ENCODE measurements at places on chromosomes 7 and 10.

DNA sequence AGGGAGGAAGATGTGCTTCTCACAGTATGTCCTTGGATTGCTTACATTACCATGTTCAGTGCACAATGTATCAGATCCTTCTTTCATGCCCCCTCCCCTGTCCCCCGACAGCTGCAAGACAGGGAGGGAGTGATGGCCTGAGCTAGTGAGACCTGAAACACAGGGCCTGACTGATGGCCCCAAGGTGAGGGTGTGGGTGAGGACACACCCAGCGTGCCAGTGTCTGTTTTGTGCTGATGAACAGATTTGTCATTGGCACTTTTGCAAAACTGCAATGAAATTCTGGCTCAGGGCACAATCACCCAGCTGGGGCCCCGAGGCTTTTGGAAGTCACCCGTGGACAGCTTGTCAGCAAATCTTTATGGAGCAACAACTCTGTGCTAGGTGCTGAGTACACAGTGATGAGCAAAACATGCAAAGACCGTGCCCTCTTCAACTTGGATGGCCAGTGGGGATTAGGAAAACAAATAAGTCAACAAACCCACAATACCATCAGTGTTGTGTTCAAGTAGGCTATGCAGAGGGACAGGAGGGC lies 59.4 kb upstream of the EMX2 start:
- no peak for DNase-seq

DNA sequence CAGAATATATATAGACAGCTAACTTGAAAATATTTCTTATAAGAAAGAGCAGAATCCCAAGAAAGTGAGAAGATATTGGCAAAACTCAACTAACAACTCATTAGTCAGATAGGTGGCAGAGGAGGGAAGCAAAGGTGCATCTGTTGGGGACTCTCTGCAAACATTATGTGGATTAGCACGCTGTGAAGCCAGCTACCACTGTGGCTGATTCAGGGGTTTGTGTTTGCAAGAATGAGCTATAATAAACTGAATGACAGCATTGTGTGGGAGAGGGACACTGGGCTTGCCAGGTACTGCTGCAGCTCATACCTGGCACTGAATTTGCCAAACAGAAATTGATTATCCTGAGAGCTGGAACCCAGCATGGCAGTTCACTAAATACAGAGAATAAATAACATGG lies 170.3 kb upstream of the MINDY3 start:
- no peak for DNase-seq

GRCh38 chr10:4658777-4659176 lies 167.2 kb upstream of the AKR1E2 start:
- no peak for DNase-seq

DNA sequence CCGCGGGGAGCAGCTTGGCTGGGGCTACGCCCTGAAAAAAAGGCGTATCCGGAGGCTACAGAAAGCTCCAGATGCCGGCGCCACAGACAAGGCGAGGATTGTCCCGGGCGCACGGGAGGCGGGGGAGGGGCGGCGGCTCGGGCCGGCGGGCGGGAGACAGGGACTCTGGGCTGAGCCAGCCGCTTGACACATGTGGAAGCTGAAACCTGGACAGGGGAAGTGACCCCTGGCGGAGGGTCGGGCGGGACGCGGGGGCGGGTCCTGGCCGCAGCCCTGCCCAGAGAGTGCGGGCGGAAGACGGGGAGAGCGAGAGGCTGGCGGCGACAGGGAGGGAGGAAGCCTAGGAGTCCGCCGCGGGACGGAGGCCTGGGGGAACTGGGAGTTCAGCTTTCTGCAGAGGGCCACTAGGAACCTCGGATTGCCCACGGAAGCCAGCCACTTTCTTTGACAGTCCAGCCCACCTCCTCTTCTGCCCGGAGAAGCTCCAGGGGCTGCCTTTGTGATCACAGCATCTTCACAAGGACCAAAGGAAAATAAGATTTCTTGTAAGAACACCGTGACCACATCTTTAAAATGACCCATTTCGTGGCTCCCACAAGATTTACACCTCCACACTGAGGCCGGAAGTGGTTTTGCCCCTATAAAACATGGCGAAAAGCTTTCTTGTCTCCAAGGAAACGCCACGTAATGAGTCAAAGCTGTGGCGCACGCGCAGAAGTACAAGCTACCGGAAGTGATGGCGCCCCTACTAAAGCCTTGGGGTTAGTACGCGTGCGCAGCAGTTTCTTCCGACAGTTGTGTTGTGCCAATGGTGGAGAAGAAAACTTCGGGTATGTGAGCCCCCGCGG lies at the start of the genes PLOD3 and ZNHIT1:
PLOD3 (minus strand) TSS at position 194 of the 848 bp plus-strand sequence. CDS start 307 bp downstream, outside the sequence.
ZNHIT1 (plus strand) TSS at position 778 of the 848 bp plus-strand sequence; CDS start at position 809, 31 bp downstream.
- DNase-seq, result peak; percentile 92

- no peak for DNase-seq
Observed at GRCh38 chr7:30038196-30038980, 10.2 kb downstream of the PLEKHA8 start.

DNA sequence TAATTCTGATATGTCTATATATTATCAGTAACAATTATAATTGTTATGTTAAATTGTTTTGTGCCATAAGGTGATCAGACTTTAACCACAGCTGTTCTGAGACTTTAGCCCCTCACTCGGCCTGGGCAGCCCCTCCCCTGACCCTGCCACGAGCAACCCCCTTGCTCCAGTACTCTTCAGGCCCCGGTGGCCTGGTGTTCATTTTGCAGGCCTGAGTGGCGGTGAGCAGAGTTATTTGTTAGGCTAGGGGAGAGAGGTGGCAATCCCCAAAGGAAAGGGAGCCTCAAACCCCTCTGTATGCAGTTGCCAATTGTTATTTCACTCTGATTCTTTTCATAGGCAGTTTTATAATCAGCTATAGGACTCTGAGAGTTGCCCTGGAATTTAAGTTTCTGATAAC lies 22.9 kb upstream of the CREB3L2 start:
- no peak for DNase-seq

- no peak for DNase-seq
Observed at GRCh38 chr10:7876541-7877127, 58.3 kb downstream of the TAF3 start.

DNA sequence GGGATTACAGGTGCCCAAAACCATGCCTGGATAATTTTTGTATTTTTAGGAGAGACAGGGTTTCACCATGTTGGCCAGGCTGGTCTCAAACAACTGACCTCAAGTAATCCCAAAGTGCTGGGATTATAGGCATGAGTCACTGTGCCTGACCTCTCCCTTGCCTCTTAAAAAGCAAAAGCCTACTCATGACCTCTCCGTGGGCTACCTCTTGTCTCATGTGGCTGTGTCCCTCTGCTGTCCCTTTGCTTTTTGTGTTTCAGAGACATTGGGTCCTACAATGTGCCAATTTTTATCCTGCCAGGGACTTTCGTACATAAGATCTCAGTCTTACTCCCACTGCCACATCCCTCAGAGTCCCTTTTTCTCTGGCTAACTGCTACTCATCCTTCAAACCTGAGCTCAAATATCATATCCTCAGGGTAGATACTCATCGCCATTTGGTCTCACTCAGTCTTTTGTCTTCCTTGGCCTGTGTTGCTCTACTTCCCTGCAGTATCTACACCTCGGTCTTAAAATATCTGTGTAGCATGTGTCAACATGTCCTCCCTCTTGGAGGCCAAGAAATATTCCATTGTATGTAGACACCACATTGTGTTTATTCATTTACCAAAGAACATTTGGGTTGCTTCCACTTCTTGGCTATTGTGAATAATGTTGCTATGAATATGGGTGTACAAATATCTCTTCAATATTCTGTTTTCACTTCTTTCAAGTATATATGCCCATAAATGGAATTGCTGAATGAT lies 465.0 kb upstream of the KLF6 start:
- no peak for DNase-seq

GRCh38 chr7:117237646-117238045 lies 85.2 kb downstream of the WNT2 start:
- no peak for DNase-seq

GRCh38 chr10:120997313-120997712 lies 146.2 kb downstream of the WDR11 start:
- DNase-seq, result no peak

DNA sequence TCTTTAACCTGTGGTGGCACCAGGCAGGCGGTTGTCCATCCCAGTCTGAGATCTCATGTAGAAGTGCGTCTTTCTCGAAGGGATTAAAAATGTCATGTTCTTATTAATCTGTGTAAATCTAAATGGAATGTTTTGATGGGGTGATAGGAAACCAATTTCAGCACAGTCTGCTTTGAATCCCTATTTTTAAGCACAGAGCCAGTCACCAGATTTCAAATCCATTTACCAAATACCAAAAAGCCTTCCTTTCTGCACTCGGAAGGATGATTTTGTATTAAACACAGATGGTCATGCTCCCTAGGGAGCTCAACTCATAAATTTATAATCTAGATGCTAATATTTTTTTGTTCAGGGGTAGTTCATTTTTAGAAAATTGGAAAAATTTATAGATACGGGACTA lies 160.6 kb upstream of the AOAH start:
- no peak for DNase-seq

DNA sequence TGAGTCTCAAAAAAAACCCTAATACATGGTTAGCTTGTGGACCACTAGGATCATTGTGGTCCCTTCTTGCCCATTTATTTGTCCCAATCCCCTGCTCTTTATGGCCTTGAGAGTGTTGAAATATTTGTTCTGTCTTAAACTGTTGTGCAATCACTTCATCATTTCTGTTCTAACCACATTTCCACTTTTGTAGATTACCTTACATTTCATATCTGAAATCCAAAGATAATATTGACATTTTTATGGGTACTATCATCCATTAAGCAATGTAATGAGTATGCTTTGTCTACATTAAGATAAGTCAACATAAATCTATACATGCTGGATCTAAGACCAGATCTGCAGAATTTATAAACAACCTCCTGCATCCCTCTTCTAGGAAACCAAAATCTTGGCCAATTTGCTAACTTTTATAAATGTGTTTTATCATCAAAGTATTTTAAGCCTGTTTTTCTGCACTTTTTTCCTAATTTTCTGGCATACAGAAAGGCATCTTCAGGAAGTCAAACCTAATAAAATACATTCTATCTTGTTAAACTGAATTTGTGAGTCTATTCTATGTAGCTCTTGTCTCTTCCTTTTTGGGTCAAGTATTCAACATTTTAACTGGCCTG lies 359.4 kb upstream of the CELF2 start:
- DNase-seq, result no peak

GRCh38 chr7:70627461-70627860 lies 504.5 kb upstream of the GALNT17 start:
- no peak for DNase-seq

DNA sequence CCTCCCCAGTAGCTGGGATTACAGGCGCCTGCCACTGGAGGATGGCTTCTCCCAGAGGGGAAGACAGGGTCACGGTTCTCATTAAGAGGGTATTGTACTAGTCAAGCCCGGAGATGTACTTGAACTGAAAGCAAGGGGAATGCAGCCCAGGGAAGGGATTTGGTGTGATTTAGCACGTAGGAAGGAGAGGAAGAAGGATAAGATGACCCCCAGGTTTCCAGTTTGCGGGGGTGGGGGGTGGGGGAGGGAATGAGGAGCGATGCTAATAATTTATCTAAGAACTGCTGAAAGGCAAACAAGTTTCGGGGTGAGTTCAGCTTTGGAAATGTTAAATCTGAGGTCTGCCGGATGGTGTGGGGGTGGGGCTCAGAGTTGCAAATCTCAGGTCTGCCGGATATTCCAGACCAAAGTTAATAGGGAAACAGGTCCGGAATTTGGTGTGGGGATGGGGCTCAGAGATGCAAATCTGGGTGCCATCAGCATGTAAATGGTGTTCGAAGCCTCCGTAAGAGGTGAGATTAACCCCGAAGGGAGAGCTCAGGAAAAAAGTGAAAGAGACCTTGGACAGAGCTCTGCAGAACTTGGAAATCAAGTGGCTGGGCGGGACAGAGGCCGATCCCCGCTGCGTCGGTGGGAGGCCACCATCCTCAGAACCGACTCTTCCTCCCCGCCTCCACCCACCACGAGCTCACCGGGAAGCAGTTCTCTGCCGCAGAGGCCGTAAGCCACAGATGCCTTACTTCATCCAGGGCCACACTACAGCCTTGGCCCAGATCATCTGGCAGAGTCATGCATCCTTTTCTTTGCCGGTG lies 1.6 kb upstream of the SEPHS1 start:
- no peak for DNase-seq

GRCh38 chr10:6815346-6815745 lies 235.3 kb upstream of the PRKCQ start:
- no peak for DNase-seq

DNA sequence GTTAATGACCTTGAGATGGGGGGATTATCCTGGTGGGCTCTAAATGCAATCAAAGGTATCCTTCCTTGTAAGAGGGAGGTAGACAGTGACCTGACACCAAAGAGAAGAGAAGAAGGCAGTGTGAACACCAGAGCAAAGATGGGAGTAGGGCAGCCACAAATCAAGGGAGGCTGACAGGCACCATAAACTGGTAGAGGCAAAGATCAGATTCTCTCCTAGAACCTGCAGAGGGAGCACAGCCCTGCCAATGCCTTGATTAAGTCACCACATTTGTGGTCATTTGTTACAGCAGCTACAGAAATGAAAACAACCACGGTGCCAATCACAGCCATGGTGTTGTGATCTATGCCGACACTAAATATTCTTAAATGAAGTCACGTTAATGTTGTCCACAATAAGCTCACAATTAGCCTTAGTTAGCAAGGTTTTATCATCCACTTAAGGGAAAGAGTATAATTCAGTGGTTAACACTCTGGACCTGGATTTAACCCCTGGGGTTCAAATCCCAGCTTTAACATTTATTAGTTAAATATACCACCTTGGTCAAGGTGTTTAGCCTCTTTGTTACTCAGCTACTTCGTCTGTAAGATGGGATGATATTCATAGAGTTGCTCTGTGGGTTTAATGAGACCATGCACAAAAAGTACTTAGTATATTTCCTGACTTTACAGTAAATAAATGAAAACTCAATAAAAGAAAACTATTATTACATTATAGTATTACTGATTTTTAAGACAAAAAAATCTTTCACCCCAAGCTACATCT lies 70.8 kb downstream of the SGMS1 start:
- no peak for DNase-seq

- DNase-seq, result no peak
Observed at GRCh38 chr10:125159486-125159931, 854 bp downstream of the CTBP2 start.

GRCh38 chr7:104150470-104150869 lies 57.3 kb downstream of the ORC5 start:
- no peak for DNase-seq

GRCh38 chr7:30273552-30273951 lies 10.8 kb upstream of the ZNRF2 start:
- DNase-seq, result no peak

DNA sequence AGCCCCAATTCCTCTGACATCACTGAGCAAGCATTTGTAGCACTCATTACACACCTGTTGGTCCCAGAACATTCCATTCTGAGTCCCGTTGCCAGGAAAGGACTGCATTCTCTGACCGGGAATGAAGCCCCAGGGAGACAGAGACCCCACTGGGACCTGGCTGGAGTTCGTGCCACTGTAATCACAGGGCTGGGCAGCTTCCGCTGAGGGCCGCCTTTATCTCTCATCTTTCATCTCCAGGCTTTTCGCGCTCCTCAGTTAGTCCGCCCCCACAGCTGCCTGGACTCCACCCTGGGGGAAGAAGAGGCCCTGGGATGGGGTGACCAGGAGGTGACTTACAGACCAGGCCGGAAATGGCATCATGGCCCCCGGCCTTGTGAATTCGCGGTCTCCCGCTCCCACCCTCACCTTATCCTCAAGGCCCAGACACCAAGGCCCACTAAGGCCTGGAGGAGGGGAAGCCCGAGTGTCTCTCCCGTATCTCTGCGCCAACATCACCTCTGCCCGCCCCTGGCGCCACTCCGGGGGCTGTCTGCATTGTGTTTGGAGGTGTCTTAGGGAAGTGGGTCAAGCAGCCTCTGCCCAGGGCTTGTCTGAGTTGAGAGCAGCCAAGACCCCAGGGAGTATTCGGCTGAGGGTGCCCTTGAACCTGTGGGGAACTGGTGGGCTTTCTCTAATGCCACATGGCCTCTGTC lies 75.4 kb downstream of the PROSER2 start:
- DNase-seq, result no peak

GRCh38 chr10:63829573-63830149 lies 308.5 kb downstream of the REEP3 start:
- no peak for DNase-seq

All from T-helper 9 cell (primary cell).